ENCODE measurements at places on chromosomes 12 and 14.

GRCh38 chr12:60052483-60052882, 456.7 kb downstream of the SLC16A7 start:
- no peak for DNase-seq

DNA sequence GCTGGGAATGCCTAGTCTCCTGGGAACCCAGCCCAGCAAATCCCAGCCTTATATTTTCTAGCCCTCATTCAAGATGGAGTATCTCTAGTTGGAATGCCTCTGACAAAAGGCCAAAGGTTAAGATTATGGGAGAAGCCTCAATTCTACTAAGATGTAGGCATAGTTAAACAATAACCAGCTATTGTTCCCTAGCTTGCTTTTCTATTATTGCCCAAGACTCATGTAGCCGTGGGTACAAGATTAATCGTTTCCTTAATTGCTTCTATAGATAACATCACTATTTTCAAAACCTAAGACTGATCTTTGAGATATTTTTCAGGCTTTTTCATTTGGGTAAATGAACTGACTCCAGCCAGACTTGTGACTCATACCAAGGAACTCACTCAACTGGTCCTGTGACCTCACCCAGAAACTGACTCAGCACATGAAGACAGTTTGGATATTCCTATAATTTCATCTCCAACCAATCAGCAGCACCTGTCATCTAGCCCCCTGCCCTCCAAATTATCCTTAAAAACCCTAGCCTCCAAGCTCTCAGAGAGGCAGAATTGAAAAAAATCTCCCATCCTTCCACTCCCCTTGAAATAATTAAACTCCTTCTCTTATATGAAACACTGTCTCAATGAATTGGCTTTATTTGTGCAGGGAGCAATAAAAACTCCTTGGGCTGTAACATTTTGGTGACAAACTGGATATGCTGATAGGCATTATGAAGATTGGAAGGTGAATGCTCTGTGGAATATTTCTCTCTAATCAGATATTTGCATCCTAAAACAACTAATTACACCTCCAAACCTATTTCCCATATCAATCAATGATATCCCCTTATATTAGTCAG, 589.0 kb downstream of the C12orf50 start:
- DNase-seq: no peak

GRCh38 chr14:49930720-49931119, 37.8 kb downstream of the ARF6 start:
- no peak for DNase-seq

GRCh38 chr12:20547816-20548575, 147.1 kb upstream of the SLCO1C1 start:
- no peak for DNase-seq

- no peak for DNase-seq
These were observed 75.2 kb upstream of the SCAF11 start for GRCh38 chr12:46065412-46066166.

GRCh38 chr12:3219233-3219632, 142.1 kb downstream of the TSPAN9 start:
- no peak for DNase-seq

DNA sequence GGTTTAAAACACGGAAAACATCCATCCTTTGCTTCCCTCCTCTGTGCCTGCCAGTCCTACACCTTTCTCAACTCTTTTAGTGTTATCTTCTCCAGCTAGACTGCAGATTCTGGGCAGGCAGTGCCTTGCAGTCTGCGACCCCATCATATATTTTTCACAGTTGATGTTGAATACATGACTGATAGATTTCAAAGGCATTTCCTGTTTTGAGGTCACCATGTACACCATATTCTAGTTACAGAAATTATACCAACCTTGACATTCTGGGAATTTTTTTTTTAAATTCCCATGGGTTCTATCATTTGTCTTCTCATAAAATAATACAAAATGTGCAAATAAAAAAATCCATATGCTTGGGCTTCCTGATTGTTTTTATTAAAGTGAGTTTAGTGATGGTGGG, 16.6 kb downstream of the SOCS2 start:
- DNase-seq: no peak

DNA sequence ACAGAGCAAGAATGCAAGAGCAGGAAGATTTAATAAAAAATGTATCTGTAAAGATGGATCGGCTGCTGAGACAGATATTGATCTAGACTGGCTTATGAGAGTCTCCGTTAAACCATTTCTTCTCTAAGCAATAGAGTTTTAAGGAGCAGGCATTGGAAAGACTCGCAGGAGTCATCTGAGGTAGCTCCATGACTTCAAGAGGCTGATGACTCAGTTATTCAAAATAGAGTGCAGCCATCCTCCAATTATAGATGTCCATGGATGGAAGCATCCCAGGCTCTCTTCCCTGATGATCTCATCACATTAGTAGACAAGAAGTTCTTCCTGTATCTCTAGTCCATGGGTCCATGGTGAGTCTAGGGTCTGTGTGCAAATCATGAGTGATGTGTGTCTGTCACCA, 638.3 kb upstream of the TMEM132C start:
- no peak for DNase-seq

DNA sequence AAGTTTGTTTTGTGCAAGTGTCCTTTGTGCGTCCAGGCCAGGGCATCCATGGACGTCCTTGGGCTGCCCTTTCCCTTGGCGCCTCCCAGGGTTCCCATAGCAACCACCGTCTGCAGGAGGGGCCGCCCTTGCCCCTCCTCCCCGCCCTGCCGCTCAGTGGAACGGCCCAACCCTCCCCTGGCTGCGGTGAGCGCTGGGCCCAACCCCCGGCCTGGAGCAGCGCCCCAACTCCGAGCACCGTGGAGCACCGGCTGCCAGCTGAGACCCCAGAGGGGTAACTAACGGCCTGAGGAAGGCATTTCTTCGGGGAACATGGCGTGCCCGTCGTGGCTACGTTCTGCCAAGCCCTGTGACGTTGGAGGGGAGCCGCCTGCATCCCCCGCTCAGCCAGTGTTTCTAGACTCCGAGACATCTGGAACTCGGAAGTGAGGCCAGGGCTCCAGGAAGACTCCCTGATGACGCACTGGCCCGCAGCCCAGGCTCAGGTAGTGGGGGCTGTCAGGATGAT, 5.3 kb upstream of the ACACB start:
- DNase-seq: peak; percentile 64

GRCh38 chr14:105398726-105399465, 558 bp downstream of the TEX22 start:
- DNase-seq: no peak

GRCh38 chr12:58915634-58916033, 4.7 kb downstream of the LRIG3 start:
- no peak for DNase-seq

DNA sequence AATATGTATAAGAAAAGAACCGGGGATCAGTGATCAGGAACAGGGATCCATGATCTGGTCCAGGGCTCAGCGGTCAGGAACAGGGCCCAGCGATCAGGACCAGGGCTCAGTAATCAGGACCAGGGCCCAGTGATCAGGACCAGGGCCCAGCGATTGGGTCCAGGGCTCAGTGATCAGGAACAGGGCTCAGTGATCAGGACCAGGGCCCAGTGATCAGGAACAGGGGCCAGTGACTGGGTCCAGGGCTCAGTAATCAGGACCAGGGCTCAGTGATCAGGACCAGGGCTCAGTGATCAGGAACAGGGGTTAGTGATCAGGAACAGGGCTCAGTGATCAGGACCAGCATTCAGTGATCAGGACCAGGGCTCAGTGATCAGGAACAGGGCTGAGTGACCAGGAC, 56.3 kb downstream of the TMEM121 start:
- DNase-seq: no peak

- DNase-seq: no peak
These were observed 340.0 kb downstream of the C12orf50 start for GRCh38 chr12:87689196-87689595.
